ENCODE measurements at places on chromosomes 16 and 17. TPM values are rescaled to one million over a fixed set of nuclear protein-coding genes. Genes with fewer than 3 reads are reported as not detected.
A peak's percentile ranks its signal among the peaks of the same experiment; 100 is the strongest.

- peak; percentile 89 for DNase-seq
Measured at GRCh38 chr17:29219378-29220047, 27.1 kb upstream of the CRYBA1 start.

DNA sequence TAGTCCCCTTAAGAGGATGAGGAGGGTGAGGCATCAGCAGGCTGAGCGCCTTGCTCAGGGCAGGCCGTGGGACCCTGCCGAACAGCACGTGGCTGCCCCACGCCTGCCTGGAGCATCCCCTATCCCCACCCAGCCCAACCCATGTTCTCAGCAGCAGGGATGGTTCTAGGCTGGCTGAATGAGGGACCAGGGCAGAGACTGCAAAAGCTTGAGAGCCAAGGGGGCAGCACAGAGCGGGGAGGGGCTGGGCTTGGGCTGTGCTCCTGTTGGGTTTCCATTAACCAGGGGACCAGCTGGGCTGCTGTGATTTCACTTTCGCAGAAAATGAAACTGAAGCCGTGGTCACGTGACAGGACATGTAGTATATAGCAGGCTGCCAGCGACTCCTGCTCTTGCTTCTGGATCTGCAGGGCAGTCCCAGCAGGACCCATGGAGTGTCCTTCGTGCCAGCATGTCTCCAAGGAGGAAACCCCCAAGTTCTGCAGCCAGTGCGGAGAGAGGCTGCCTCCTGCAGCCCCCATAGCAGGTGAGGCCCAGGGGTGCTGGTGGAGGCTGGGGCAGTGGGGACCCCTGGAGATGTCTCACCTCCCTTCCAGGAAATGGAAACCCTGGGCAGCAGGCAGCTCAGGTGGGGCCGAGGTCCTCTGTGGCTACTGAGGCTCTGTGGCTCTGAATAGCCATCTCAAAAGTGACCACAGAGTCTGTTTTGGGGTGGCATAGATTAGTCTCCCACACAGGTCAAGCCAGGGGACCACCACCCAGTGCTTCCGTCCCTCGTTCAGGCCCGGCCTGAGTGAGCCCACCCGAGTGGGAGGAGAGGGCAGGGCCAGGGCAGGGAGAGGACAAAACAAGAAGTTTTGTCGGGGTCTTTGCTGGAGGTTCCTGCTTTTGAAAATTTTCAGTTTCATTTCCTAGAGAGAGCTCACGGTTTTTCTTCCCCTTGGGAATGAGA lies 2.9 kb downstream of the RNF213 start:
- peak; percentile 95 for DNase-seq

GRCh38 chr17:73203135-73203787 lies 10.4 kb downstream of the COG1 start:
- peak; percentile 95 for DNase-seq

- DNase-seq: no peak
Measured at GRCh38 chr17:33730131-33730530, 437.0 kb upstream of the ASIC2 start.

DNA sequence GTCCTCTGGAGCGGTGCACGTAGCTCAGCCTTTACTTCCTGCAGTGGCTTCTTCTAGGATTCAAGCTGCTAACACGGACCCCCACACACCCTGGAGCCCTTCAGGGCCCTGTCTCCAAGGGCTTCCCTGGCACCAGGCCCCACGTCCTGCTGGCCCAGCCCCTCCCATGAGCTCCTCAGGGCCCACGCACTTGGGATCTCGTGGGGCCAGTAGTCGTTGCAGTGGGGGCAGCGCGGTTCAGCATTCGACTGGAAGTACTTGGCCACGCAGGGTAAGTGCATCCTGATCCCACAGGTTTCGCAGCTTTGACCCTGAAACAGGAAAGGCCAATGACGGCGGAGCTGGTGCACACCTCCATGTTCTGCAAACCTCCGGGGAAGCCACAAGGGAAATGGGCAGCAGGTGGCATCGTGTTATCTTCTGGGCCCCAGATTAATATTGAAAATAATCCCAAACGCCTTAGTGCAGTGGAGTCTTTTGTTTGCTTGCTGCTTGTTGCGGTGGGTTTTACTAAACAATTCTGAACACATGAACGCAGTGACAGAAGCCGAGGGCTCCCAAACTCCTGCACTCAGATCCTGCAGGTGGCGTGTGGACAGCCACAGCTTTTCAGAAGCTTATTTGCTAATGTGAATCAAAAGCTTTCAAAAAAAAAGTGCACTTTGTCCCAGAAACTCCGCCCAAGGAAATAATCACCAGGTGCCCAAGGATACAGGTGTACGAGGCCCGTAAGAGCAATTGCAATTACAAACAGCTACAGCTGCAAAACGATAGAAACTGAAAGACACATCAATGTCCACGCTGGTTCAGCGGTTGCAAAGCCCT lies 22.4 kb downstream of the KDM8 start:
- no peak for DNase-seq

DNA sequence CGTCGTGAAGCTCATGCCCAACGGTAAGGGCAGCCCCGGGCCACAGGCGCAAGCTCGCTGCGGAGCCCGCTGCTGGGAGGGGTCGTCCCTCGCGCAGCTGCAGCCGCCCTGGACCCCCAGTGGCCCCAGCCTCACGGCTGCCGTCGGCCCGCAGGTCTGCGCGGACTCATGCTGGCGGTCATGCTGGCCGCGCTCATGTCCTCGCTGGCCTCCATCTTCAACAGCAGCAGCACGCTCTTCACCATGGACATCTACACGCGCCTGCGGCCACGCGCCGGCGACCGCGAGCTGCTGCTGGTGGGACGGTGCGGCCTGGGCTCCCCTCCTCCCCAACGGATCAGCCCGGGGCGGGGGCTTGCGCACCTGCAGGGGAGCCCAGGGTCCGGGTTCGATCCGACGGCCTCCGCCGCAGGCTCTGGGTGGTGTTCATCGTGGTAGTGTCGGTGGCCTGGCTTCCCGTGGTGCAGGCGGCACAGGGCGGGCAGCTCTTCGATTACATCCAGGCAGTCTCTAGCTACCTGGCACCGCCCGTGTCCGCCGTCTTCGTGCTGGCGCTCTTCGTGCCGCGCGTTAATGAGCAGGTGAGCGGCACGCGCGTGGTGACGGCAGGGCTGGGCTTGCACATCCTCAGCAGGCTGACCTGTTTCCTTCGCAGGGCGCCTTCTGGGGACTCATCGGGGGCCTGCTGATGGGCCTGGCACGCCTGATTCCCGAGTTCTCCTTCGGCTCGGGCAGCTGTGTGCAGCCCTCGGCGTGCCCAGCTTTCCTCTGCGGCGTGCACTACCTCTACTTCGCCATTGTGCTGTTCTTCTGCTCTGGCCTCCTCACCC lies 5.8 kb downstream of the SLC5A2 start:
- peak; percentile 35 for DNase-seq

DNA sequence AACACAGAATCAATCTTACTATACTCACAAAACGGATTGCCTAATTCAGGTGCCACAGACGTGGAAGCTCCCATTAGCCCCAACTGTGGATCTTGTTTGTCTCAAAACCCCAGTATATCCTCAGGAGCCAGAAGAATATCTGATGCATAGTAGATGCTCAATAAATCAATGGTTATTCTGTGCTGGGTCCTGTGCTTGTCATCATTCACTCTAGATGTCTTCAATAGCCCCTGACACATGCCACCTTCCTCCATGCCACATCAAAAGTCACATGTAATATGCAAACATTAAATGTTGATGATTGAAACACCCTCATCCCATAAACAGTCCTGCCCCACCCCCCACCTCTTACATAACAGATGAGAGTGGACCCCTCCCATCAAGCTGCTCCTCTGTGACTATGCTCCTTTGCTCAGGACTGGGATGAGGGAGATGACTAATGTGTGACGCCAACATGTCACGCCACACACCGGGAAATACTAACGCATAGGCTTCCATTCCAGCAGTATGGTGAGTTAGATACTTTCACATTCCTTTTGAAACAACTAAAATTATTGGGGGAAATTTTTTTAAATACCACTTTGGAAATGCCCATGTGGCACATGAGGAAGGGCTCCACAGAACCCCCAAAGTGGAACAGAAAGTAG lies 267.6 kb upstream of the SDK2 start:
- no peak for DNase-seq

DNA sequence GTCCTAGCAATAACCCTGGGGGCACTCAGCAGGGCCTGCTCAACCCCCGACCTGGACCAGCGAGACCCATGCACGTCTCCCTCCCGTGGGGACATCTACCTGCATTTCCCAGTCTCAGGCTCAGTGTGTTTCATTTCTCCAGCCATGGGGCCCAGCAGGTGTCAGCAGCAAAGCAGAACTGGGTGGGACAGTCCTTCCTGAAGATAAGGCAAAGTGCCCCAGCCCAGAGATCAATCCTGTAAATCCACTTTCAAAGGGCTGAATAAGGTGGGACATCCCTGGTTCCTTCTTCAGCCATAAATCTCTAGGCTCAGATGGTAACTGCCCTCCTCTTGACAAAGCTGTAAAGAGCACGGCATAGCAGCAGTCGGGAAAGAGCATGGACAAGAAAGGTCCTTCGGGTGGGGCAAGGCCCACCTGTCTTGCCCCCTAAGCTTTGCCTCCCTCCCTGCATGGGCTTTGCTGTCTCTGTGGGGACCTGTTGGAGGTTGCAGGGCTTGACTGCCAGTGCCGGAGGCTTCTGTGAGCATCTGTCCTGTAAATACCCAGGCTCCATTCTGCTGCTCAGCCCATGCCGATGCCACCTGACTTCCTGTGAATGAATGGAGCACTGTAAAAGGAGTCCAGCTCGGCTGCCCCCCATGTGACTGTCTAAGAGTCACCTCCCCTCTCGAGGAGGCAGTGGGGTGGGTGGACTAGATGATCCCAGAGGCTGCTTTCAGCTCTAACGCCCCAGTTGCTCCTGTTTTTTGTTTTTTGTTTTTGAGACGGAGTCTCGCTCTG lies 84.8 kb upstream of the TBC1D3K start:
- DNase-seq: no peak

DNA sequence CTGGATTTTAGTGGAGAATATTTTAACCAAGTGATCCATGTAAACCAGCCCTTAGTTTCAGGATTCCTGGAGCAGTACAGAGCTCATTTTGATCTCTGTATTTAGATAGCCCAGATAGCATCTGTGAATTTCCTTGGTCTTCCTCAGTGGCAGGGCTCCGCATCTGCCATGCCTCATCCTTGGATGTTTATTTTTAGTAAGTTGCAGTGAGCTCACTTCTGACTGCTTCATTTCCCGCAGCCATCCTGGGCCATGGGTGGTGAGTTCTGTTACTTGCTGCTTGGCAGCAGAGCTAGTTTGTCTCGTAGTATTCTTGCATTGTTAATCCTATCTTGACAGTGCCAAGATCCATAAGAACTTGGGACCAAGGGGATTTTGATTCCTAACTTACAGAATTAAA lies 33.7 kb downstream of the IST1 start:
- peak; percentile 71 for DNase-seq

DNA sequence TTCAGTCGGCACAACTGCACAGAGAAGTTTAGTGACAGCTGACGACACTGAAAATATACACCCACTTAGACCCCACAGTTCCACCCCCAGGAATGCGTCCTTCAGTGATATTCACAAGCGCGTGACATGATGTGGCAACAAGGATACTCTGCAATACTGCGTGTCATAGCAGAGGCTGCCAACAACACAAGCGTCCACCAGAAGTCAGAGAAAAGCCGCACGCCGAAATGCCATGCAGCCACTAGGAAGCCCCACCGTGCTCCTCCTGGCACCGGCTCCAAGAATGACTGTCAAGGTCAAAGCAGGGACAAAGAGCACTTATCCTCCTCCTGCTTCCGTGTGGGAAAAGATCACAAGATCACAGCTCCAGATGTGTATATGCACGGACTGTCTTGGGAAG lies 3.5 kb downstream of the ATP2A3 start:
- DNase-seq: no peak

DNA sequence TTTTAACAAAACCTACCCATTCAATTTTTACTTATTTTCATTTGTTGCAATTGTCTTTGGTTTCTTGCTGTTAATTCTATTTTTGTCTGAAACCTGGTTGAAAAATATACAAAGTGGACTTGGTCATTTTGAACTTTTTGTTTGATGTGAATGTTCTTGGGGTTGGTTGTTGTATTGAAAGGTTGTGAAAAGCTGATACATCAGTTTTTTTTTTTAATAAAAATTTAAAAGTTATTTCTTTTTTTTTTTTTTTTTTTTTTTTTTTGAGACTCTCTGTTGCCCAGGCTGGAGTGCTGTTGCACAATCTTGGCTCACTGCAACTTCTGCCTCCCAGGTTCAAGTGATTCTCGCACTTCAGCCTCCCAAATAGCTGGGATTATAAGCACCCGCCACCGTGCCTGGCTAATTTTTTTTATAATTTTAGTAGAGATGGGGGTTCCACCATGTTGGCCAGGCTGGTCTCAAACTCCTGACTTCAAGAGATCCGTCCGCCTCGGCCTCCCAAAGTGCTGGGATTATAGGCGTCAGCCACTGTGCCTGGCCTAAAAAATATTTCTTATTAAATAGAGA lies 28.9 kb downstream of the WIPF2 start:
- DNase-seq: no peak

DNA sequence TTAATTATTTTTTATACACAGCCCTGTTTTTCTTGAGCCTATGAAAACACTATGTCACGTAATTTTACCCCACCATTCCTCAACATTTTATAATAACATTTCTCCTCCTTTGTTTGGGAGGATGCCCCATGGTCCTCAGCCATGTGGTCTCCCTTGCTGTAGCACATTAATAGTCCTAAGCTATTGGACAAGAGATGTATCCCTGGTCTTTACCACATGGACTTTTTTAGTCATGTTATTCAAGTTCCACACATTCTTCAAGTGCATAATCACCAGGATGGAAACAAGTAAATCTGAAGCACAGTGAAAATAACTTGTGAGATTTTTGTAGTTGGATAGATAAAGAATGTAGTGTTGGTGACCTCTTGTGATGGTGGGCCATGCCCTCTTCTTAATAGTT lies 2.0 kb upstream of the KRTAP2-3 start:
- DNase-seq: no peak

GRCh38 chr17:41167561-41167960 lies 460 bp downstream of the KRTAP4-3 start:
- DNase-seq: no peak

GRCh38 chr17:76593384-76593826 lies 7.7 kb upstream of the ST6GALNAC2 start:
- DNase-seq: no peak

- DNase-seq: no peak
Measured at GRCh38 chr17:80817861-80818260, 173.8 kb upstream of the CHMP6 start.

DNA sequence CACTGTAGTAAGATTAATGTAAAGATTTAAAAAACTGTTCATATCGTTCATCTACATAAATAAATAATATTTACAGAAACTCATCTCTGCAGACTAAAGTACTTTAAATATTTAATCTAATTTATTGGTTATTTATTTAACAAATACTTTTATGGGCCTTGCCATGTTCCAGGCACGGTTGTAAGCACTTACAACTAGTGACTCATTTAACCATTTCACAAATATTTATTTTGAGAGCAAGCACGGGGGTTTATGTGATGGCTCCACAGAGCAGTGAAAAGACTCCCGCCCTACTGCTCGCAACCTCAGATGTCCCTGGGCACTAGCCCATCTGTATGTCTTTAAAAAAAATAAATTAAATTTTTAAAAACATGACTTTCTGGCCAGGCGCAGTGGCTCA lies 575.9 kb downstream of the WWOX start:
- no peak for DNase-seq

GRCh38 chr16:89201439-89202377 lies 1.4 kb upstream of the SLC22A31 start:
- peak; percentile 72 for DNase-seq

Gene FOXJ1
- not detected for total RNA-seq

Gene CSNK2A2
- total RNA-seq: 97.2 TPM

Gene ACAP1
- not detected for total RNA-seq

Gene HOXB4
- 3.2 TPM for total RNA-seq

Gene NPIPA8
- not detected for total RNA-seq

Gene SLC38A8
- not detected for total RNA-seq

Gene ELMO3
- total RNA-seq: 0.74 TPM

Gene TBC1D3G
- not detected for total RNA-seq

Gene C16orf89
- total RNA-seq: not detected

Gene EME1
- total RNA-seq: 1.0 TPM

Gene MYL4
- total RNA-seq: 1.5 TPM

Data from dermis blood vessel endothelial cell (primary cell).